D341Med (cell line): ENCODE measurements at places on chromosomes 5 and 9.

DNA sequence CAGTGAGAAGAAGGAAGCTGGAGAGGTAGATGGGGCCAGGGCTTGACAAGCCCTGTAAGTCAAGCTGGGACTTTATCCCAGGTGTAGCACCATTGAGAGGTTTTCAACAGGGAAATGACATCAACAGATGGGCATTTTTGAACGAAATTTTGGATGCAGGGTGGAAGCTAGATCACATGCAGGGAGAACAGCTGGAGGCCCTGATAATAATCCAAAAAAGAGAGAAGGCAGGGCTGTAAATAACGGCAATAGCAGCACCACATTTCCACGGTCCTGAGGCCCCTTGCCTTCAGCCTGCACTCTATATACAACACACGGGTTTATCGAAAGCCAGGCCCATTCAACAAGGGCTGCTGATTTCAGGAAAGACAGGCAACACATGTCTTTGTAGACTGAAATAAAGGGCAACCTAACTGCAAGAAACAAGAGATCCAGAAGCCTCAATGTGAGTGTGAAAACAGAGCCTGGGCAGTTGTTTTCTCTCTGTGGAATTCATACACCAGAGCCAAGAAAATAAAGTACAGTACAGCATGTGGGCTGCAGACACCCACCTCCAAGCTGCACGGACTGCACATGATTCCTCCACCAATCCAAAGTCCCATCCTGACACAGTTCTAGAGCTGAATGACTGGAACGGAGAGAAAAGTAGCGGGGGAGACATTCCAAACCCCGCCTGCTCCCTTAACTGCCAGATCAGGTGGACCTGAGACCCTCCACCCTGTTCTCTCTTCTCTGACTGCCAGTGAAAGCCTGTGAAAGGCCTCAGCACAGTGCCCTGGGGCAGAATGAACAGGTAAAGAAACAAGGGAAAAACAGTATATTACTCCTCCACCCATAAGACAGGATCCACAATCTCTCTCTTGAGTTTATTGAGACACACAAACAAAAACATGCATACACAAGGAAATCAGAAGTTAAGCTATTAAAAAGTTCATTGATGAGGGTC lies 36.3 kb downstream of the KLHL3 start:
- DNase-seq = no peak

DNA sequence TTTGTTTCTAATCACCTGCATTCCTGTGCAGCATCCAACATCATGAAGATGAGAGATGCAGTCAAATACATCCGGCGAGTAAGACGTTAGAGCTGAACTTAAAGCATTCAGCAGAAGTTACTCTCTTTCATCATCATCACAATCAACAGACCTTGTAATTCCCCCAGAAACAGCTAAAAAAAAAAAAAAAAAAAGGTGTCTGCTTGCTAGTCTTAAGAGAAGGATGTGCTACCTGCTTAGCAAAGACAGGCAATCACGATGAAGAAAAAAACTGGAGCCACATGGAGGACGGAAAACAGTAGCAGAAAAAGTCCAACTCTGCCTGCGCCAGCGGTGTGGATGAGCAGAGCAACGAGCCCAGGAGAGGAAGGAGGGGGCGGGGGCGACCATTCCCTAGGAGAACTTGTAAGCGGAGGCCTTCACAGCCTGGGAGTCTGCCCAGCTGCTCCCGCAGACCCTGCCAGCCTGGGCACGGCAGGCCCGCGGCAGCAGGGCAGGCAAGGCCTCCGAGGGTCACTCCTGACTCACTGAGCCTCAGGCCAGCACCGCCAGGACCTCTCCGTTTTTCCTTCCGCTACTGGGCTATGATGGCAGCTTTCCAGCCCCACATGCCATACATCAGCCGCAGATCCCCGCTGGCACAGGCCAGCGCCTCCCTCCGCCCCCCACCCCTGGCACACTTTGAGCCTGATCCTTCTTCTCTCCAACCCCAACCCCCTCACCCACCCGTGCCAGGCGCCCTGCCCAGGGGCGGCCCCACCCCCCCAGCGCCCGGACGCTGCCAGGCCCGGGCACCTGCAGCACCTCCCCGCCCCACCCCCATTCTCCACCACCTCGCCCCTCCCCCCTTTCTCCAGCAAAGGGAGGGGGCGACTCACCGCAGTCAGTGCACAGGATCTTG lies 1.4 kb downstream of the NRG2 start:
- peak; percentile 45 for DNase-seq

DNA sequence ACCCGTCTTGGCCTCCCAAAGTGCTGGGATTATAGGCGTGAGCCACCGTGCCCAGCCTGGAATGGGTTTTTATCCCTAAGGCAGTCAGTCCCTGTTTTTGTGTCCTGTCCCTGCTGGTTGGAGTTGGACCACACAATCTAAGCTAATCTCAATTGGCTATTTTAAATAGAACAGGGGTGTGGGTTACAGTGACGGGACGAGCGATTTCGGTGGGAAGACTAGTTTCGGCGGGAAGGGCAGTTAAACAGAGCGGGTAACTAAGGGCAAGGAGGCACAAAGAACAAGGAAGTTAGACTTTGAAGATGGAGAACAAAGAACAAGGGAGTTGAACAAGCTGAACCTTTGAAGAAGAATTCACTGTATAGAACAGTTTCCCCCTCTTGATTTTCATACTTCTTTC lies 1.4 kb downstream of the GTF3C5 start:
- DNase-seq = no peak

GRCh38 chr5:91219803-91220371 lies 163.2 kb downstream of the ARRDC3 start:
- DNase-seq = peak; percentile 33

GRCh38 chr9:95496687-95497086 lies 20.1 kb downstream of the PTCH1 start:
- DNase-seq = no peak

DNA sequence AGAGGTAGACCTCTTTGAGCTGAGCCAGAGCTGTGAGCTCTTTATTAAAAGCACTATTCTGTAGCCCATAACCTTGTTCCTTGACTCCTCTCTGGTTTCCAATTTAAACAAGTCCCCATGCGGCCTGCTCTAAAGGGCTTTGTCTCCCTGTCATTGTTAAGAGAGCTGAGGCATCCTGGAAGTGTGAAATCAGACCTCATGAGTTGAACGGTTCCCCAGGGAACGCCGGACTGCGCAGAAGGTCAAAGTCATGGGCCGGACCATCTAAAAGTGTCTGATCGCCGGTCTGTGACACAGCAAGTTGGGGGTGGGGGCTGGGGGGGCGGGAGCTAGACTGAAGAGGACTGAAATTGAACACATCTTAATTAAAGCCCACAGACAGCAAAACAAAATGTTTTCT lies 265.8 kb downstream of the SLF1 start:
- peak; percentile 23 for DNase-seq
